ENCODE measurements at places on chromosomes 5 and 9. TPM values are rescaled to one million over a fixed set of nuclear protein-coding genes. Genes with fewer than 3 reads are reported as not detected.

The FIBCD1 gene
- total RNA-seq, result not detected

The GHR gene
- total RNA-seq, result 60.3 TPM

The GRIN1 gene
- not detected for total RNA-seq

DNA sequence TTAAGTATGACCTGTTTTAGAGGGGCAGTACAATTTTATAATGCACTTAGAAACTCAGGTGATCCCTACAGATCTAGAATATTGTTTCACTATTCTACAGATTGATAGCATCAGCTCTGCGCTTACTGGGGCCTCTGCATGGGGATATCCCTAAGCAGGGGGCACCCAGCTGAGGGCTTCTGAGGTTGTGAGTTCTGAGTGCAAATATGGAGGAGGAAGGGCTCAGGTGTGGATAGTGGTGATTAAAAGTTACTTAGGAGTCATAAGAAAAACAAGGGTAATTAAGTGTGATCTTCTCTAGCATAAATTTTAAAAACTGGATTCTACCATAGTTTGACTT, 274.4 kb downstream of the EFNA5 start:
- DNase-seq, result no peak

- no peak for DNase-seq
These were observed 182.4 kb downstream of the NFIB start for GRCh38 chr9:14131356-14132088.

DNA sequence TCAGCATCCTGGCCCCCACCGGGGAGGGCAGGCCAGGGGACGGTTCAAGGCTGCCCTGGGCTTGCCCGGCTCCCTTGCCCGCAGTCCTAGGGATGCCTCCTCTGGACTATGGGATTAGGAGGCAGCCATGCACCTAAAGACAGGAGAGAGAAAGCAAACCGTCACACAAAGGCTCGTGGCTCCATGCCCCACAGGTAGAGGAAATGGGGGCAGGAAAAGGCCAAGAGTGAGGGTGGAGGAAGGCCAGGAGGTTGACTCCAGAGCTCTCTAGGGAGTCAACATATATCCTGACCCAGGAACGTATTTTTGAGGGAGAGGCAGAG, 9.7 kb downstream of the MGAT1 start:
- no peak for DNase-seq

- no peak for DNase-seq
These were observed 23.8 kb upstream of the TRPM3 start for GRCh38 chr9:71145179-71145578.

DNA sequence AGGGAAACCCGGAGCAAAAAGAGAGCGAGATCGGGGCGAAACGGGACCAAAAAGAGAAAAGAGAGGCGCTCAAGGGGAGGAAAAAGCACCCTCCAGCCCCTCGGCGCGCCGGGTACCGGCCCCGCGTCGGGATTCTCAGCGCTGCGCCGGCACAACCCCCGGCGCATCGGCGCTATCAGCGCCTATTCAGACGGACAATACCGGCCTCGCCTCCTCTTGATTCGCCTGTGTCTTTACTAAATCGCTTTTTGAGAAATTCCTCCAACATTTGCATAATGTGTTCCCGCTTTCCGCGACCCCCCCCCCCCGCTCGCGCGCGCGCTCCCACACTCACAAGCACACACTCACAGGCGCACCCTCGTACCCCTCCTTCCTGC, 578 bp downstream of the LHX6 start:
- DNase-seq, result no peak
